NCI-H1105 treated with DMSO at 0.1 percent for 48 hours (cell line): ENCODE measurements at places on chromosomes 1 and 21.

DNA sequence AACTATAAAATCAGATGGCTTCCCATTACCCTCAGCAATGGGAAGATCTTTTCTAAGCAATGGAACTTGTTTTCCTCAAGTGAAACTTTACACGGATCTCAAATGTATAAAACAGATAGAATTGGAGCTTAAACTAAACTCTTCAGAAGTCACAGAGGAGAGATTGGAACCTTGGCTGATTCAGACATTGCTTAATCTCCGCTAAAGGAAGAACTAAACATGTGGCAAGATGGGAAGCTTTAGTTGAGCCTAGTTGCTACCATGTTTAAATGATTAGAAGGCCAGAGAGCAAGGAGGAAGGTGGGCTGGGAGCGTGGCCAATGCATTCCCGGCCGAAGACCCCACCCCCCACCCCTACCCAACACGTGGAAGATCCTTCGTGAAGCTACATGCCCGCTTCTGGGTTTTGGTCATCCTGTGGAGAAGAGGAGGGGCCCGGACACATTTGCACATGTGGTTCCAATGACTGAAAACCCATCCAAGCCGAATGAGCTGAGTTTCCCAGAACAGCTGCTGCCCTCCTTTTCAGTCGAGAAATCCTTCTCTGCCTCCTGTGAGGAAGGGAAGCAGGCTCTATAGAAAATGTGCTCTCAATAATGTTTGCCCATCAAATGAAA lies 164.3 kb downstream of the MIS18A start:
- DNase-seq, result no peak

- no peak for DNase-seq
Observed at GRCh38 chr1:10143961-10144485, 66.3 kb upstream of the KIF1B start.

- no peak for DNase-seq
Observed at GRCh38 chr1:36349241-36349671, 25.8 kb upstream of the EVA1B start.

- no peak for DNase-seq
Observed at GRCh38 chr1:91940496-91940895, 8.7 kb upstream of the BRDT start.

DNA sequence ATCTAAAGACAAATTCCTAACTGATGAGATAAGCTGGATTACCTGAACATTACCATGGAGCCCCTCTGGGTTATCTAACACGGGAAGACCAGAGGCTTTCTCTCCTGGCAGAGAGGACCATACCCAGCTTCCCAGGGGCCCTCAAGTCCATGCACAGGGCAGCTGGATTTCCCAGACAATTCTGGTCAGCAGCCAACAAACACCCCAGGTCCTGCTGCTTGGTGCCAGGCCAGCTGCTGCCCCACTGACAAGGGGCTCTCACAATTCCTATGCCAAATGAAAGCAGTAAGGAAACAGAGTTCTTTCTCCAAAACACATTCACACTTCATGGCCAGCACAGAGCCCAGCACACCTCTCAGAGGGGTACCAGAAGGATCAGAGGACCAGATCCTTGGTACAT lies 114.2 kb downstream of the HLCS start:
- no peak for DNase-seq

DNA sequence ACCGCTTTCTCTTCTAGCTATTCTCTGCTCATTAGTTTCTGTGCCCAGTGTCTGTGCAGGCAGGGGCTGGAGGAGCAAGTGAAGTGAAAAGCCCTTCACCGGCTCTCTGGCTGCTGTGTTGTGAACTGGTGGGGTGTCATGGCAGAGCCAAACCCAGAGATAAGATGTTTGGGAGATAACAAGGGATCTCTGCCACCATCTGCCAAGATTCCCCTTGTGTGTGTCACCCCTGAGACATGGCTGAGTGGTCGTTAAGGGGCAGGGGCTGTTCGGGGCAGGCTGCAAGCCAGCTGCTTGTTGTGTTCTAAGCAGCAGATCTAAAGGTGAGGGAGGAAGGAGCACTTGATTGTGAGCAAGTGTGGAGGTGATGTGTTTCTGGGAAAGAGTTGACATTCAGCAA lies 24.5 kb downstream of the CNIH3 start:
- peak; percentile 8 for DNase-seq

GRCh38 chr1:227940791-227941241 lies 6.9 kb downstream of the WNT9A start:
- DNase-seq, result no peak

GRCh38 chr1:182996816-182997215 lies 26.4 kb upstream of the LAMC1 start:
- no peak for DNase-seq

DNA sequence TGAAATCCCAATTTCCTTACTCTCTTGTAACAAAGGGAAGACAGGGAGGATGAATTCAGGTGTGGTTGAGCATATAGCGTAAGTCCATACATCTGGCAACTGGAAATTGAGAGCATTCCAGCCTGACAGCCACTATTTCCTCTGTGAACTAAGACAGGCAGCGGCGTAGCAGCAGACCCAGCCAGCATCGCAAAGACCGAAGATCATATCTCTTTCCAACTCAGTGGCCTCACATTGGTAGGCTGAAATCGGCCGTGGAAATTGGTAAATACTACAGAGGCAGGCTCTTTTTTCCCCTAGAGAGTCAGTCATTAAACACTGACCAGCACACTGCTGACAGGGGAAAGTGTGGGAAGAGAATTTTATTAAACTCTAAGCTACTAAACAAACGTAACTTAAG lies 43.4 kb downstream of the TARBP1 start:
- DNase-seq, result no peak

DNA sequence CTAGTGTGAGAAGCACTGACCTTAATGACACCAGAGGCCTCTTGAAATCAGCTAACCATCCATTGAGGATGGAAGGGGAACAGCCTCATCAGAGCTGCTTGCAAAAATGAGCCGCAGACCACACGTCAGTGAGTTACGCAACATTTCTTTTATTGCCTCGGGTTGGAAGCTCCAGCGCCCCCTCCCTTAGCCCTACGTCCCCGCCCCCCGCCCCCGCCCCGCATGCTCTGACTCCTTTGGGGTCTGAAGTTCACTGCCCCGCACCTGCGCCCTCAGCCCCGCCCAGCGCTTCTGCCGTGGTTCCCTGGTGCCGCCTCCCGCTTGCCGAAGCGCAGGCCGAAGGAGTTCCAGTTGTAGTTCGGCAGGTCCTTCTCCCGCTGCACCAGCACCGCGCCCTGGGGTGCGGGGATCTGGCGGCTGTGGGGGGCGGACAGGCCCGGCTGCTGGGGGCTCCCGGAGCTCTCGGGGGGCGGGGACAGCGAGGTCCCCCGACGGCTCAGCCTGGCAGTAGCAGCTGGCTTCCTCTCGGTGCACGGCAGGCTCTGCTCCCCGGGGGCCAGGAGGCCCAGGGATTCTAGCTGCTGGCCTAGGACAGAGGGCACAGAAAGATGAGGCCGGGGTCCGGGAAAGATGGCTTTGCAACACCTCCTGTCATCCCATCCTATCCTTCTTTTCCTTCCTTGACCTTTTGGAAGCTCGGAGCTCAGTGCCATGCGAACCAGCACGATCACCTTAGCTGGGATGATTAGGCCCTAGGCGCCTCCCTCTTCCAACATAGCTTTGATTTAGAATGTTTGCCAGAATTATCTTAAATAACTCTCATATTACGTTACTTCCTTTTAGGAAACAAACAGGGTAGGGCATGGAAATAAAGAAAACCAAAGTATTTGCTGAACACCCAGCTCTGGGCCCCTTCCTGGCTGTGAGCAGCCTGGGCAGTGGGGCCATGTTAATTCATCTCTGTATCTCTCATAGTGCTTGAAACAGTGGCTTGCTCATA lies 5.8 kb downstream of the KISS1 start:
- no peak for DNase-seq

GRCh38 chr1:83872515-83872914 lies 126.4 kb downstream of the TTLL7 start:
- no peak for DNase-seq

GRCh38 chr21:41761211-41761933 lies 5.5 kb downstream of the RIPK4 start:
- peak; percentile 45 for DNase-seq

GRCh38 chr1:51693419-51694155 lies 76.7 kb downstream of the OSBPL9 start:
- DNase-seq, result no peak

GRCh38 chr1:30422251-30422650 lies 301.1 kb downstream of the MATN1 start:
- no peak for DNase-seq

DNA sequence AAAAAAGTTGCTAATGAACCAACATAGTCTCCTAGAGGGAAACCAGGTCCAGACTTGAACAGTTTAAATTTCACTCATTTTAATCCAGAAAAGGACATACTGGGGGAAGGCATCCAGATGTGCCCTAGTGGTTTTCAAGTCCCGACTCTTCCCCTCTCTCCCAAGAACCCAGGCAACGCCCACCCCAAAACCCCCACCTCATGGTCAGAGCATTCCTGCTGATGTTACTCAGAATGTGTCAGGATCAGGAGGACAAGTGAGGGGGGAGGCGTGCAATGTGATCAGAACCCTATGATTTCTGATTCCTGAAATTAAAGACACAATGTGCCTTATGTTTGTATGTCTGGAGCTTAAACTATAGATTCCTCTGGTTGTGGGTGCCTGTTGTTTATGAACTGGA lies 1.6 kb upstream of the CTSK start:
- no peak for DNase-seq

GRCh38 chr1:27009601-27010197 lies 3.0 kb downstream of the TENT5B start:
- no peak for DNase-seq

GRCh38 chr1:40794974-40795715 lies 11.6 kb downstream of the KCNQ4 start:
- DNase-seq, result no peak

DNA sequence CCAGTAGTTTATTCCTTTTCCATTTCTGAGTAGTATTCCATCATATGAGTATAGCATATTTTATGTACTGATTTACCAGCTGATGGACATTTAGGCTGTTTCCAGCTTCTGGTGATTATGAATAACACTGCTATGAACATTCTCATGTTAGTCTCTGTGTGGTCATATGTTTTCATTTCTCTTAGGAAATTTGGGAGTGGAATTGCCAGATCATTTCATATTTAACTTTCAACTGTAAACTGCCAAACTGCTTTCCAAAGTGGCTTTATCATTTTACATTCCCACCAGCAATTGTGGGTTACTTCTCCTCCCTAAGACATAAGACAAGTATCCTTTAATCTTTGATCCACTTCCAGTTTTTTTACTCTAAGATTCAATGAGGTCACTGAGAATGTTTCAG lies 85.7 kb upstream of the RALGPS2 start:
- no peak for DNase-seq

GRCh38 chr1:240027059-240027462 lies 64.6 kb upstream of the FMN2 start:
- peak; percentile 27 for DNase-seq

DNA sequence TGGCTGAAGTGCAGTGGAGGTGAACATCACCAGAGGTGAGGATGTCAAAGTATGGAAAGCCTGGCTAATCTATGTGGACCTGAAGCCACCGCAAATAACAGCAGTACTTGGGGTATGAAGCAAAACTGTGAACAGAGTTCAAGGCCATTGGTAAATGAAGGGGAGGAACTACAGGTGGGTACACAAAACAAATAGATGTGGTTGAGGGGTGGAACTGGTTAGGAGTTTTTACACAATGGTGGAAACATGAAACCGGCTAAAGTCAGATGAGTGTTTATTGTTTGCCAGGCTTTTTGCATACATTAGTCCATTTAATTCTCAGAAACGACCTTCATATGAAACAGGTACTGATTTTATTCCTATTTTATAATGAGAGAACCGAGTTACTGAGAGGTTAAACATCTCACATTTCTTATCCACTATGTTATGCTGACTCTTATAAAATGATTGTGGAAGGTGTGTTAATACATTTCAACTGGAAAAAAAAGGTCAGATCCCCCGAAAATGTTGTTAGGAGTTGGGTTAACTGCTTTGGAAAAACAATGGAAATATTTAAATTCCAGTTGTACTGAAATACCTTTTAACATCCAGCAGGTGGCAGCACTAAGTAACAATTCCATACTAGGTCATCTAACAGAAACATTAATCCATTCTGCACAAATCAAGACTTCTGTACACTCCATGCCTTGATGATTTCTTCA lies 44.3 kb upstream of the GTF2B start:
- DNase-seq, result peak; percentile 62

GRCh38 chr1:150535511-150536287 lies 13.5 kb upstream of the ADAMTSL4 start:
- DNase-seq, result no peak

DNA sequence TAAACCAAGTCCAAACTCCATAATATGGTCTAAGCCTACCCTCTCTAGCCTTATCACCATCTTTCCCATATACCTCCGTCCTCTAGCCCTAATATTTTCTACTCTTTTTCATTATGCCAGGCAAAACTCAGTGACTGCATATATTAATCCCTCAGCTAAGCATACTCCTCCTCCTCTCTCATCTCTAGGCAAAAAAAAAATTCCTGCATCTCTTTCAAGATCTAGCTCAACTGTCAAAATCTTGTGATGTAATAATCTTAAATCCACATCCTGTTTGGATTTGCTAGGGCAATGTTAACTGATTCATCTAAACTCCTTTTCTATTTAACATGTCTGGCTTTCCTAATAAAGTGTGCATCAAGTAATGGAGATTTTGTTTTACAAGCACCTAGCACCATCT lies 20.4 kb downstream of the PRPF38A start:
- DNase-seq, result no peak
